ENCODE measurements at places on chromosomes 13 and 19. TPM values are rescaled to one million over a fixed set of nuclear protein-coding genes. Genes with fewer than 3 reads are reported as not detected.
A peak's percentile ranks its signal among the peaks of the same experiment; 100 is the strongest.

- H3K36me3 ChIP-seq: no peaks in the 10 kb centered on the region
- DNase-seq: no peak
- no peaks in the 10 kb centered on the region for H3K4me1 ChIP-seq
- H3K4me3 ChIP-seq: no peak overlapping the region
- H3K27ac ChIP-seq: no peak overlapping the region
Observed at GRCh38 chr19:6769006-6769619, 1.9 kb upstream of the SH2D3A start.

GRCh38 chr19:35612559-35613321, at the start of gene HAUS5:
Gene HAUS5 (plus strand): TSS chr19:35612735. CDS start chr19:35612795, 60 bp downstream.
- H3K4me1 ChIP-seq: peaks cover 5% of the 10 kb centered on the region
- peak; percentile 93 for DNase-seq
- H3K4me3 ChIP-seq: peak within 1 kb of the TSS; percentile 74

DNA sequence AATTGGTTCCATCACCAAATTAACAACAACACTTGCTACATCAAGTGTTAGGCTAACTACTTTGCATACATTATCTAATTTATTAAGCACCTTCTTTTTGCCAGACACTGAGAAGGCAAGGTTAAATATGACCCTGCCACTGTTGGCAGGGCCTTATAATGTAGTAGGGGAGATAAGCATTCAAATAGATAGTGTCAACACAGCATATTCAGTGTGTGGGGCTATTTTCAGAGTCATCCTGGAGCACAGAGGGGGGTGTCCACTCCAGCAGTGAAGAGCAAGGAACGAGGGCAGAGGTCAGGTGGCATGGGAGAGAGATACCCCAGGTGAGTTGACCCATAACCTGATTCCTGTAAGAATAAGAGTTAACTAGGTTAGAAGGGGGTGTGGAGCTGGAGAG, 121.6 kb downstream of the COG6 start:
- no peak overlapping the region for H3K27ac ChIP-seq
- H3K4me1 ChIP-seq: no peaks in the 10 kb centered on the region
- H3K27me3 ChIP-seq: no peaks in the 10 kb centered on the region

GRCh38 chr13:30679483-30680330, 55.6 kb upstream of the ALOX5AP start:
- no peak overlapping the region for H3K27ac ChIP-seq
- H3K4me1 ChIP-seq: no peaks in the 10 kb centered on the region
- no peaks in the 10 kb centered on the region for H3K27me3 ChIP-seq

DNA sequence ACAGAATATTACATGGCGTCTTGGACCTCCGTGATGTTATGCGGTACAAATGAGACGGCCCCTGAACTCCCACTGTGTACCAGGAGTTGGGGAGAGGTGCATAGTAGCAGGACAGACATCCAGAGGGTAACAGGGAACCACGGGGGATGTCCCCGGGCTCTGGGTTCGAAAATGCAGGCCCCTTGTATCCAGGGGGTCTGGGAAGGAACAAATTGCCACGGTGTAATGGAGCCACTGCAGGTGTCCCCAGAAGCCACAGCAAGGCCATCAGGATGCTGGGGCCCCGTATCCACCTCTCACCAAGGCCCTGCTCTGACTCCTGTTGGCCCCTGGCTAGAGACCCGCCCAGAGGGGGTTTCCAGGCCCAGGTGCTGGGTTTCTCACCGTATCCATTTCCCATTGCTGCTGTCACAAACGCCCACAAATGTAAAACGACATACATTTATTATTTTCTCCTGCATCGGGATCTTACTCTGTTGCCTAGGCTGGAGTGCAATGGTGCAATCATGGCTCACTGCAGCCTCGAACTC, 77.8 kb downstream of the INSR start:
- peaks cover 11% of the 10 kb centered on the region for H3K4me1 ChIP-seq
- no peak overlapping the region for H3K4me3 ChIP-seq
- no peak overlapping the region for H3K27ac ChIP-seq
- no peak for DNase-seq

DNA sequence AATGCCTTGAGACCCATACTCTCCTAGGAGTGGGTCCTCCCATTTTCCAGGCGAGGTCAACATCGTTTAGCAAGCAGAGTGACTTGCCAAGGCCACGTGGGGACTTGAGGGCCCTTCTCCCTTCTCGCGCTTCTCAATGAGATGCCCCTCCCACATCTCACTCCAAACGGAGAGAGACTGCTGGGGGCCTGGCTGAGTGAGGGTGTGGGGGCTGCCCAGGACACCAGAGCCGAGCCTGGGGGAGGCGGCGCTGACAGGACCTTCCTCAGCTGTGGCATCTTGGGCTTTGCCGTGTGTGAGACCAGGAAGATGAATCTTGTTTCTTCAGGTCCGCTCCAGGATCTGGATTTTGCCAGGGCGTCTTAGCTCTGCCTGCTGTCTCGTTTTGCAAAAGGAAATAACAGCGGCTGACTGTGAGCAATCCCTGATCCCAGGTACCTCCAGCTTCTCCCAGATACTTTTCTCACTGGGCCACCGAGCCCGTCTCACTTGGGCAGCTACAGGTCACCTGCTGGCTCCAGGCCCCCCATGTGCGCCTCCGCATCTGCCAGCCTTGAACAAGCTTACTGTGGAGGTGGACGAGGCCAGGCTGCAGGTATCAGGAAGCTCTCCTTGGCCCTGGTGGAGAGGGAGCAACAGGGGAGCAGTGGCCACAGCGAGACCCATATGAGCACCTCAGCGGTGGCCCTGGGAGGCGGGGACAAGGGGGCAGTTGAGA, 6.0 kb downstream of the COX6B2 start:
- H3K27ac ChIP-seq: no peak overlapping the region
- DNase-seq: no peak
- H3K27me3 ChIP-seq: no peaks in the 10 kb centered on the region
- no peaks in the 10 kb centered on the region for H3K36me3 ChIP-seq
- H3K4me3 ChIP-seq: no peak overlapping the region

GRCh38 chr13:65347420-65348030, 1882.6 kb downstream of the PCDH9 start:
- no peak overlapping the region for H3K27ac ChIP-seq
- H3K4me3 ChIP-seq: no peak overlapping the region
- H3K27me3 ChIP-seq: no peaks in the 10 kb centered on the region
- no peak for DNase-seq
- no peaks in the 10 kb centered on the region for H3K36me3 ChIP-seq
- no peaks in the 10 kb centered on the region for H3K4me1 ChIP-seq

- no peaks in the 10 kb centered on the region for H3K4me1 ChIP-seq
- no peak overlapping the region for H3K27ac ChIP-seq
- H3K4me3 ChIP-seq: no peak overlapping the region
- no peaks in the 10 kb centered on the region for H3K27me3 ChIP-seq
- DNase-seq: no peak
Observed at GRCh38 chr13:59846845-59847620, 316.7 kb downstream of the DIAPH3 start.

Gene LGI4
- 1.8 TPM for total RNA-seq

All from right lobe of liver (tissue), 6 donors.